ENCODE measurements at places on chromosomes 6 and 20. TPM values are rescaled to one million over a fixed set of nuclear protein-coding genes. Genes with fewer than 3 reads are reported as not detected.

CNR1 gene
- not detected for total RNA-seq

WFDC5 gene
- 0.23 TPM for total RNA-seq

GPX6 gene
- not detected for total RNA-seq

TFAP2C gene
- not detected for total RNA-seq

BPIFB2 gene
- total RNA-seq: not detected

THEMIS gene
- total RNA-seq: 48.3 TPM

FGD2 gene
- 1.7 TPM for total RNA-seq

SLPI gene
- not detected for total RNA-seq

SLA2 gene
- total RNA-seq: 73.4 TPM

OPN5 gene
- total RNA-seq: not detected

- H3K4me3 ChIP-seq: no peak overlapping the region
- no peaks in the 10 kb centered on the region for H3K4me1 ChIP-seq
- no peaks in the 10 kb centered on the region for H3K36me3 ChIP-seq
These were observed 51.1 kb downstream of the MYO6 start for GRCh38 chr6:75800133-75800532.

GRCh38 chr6:6685249-6686040 is 96.9 kb downstream of the LY86 start:
- DNase-seq: no peak
- no peaks in the 10 kb centered on the region for H3K36me3 ChIP-seq
- H3K27ac ChIP-seq: no peak overlapping the region
- H3K4me3 ChIP-seq: no peak overlapping the region

GRCh38 chr6:108684771-108685329 is 124.1 kb downstream of the FOXO3 start:
- DNase-seq: no peak
- H3K36me3 ChIP-seq: peaks cover 10% of the 10 kb centered on the region
- H3K4me1 ChIP-seq: peaks cover 9% of the 10 kb centered on the region
- no peak overlapping the region for H3K27ac ChIP-seq

- H3K4me3 ChIP-seq: no peak overlapping the region
- DNase-seq: no peak
- no peaks in the 10 kb centered on the region for H3K36me3 ChIP-seq
- no peaks in the 10 kb centered on the region for H3K27me3 ChIP-seq
- no peak overlapping the region for H3K27ac ChIP-seq
These were observed 576.6 kb upstream of the FLRT3 start for GRCh38 chr20:14913896-14914620.

- no peaks in the 10 kb centered on the region for H3K4me1 ChIP-seq
- no peak overlapping the region for H3K27ac ChIP-seq
- H3K27me3 ChIP-seq: no peaks in the 10 kb centered on the region
- no peak for DNase-seq
These were observed 189.2 kb upstream of the FERMT1 start for GRCh38 chr20:6311841-6312655.

- H3K36me3 ChIP-seq: no peaks in the 10 kb centered on the region
- no peak overlapping the region for H3K27ac ChIP-seq
- DNase-seq: no peak
These were observed 2.7 kb downstream of the CALHM5 start for GRCh38 chr6:116514111-116514510.

DNA sequence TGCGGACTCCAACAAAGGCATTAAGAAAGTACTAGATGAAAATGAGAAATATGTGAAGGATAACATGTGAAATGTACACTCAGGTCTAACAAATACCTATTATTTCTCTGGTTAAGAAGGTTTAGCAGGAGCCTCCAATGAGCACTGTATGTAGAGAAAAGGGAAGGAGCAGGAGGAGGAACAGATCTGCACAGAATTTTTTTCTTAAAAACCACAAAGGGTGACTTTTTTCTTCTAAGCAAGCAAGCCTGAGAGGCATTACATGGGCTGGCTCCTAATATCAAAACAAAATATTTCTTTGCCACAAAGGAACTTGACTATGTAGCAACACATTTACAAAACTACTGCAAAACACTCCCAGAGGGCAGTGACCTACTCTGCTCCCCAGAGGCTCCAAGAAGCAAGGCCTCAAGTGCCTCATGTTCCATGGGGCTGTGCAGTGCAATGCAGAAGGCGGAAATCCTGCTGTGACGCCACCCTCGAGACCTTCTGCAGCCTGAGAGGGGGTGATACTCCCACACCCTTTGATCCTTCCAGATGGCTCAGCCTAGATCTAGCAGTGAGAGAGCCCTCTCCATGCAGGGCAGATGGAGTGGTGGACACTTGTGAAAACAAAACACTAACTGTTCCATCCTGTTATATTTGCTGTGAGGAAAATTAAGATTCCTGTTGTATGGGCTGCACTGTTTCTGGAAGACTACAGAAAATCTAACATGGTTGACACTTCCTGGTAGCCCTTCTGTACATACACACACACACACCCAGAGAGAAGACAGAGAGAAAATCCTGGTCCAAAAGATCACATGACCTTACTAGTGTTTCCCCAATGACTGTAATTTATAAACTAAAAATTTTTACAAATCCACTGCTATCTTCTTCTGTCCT is 36.0 kb upstream of the SMIM29 start:
- peaks cover 16% of the 10 kb centered on the region for H3K36me3 ChIP-seq
- no peak overlapping the region for H3K4me3 ChIP-seq
- H3K27ac ChIP-seq: no peak overlapping the region
- peaks cover 13% of the 10 kb centered on the region for H3K4me1 ChIP-seq
- DNase-seq: no peak

- H3K4me3 ChIP-seq: no peak overlapping the region
- DNase-seq: peak; percentile 34
- H3K27me3 ChIP-seq: peaks cover 87% of the 10 kb centered on the region
- H3K4me1 ChIP-seq: peaks cover 11% of the 10 kb centered on the region
These were observed 10.5 kb upstream of the SRXN1 start for GRCh38 chr20:663315-664090.

DNA sequence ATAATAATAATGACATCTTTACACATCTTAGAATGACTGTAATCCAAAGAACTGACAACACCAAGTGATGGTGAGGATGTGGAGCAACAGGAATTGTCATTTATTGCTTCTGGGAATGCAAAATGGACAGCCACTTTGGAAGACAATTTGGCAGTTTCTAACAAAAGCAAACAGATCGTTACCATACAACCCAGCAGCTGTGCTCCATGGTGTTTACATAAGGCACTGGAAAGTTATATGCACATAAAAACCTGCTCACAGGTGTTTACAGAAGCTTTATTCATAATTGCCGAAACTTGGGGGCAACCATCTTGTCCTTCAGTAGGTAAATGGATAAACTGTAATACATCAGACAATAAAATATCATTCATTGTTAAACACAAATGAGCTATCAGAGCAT is 18.3 kb upstream of the ASF1A start:
- peaks cover 39% of the 10 kb centered on the region for H3K4me1 ChIP-seq
- H3K27me3 ChIP-seq: no peaks in the 10 kb centered on the region
- no peak for DNase-seq
- H3K36me3 ChIP-seq: peaks cover 47% of the 10 kb centered on the region
- H3K4me3 ChIP-seq: no peak overlapping the region
- H3K27ac ChIP-seq: no peak overlapping the region

DNA sequence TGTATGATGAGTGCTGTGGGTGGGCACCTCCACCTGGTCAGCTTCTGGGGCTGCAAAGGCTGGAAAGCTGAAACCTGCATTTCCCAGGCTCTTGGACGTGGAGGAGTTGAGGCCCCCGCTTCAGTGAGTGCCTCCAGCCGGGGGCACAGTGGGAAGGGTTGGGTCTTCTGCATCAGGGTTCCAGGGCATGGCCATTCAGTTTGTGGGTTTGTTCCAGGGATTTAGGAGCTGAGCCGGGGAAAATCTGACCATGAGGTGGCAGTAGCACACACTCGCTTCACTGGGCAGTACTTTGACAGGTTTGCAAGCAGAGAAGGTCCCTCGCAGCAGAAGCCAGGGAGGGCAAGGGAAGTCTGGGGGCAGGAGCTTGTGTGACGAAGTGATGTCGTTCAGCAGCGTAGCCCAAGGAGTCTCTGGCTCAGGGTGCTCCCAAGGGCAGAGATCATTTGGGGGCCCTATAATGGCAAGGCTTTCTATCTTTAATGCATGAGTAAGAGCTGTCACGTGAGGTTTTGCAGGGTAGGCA is 69.5 kb upstream of the SULF2 start:
- no peaks in the 10 kb centered on the region for H3K4me1 ChIP-seq
- H3K36me3 ChIP-seq: no peaks in the 10 kb centered on the region
- no peak overlapping the region for H3K4me3 ChIP-seq
- H3K27me3 ChIP-seq: peaks cover 6% of the 10 kb centered on the region
- no peak for DNase-seq

- H3K36me3 ChIP-seq: no peaks in the 10 kb centered on the region
- no peak overlapping the region for H3K27ac ChIP-seq
- no peaks in the 10 kb centered on the region for H3K27me3 ChIP-seq
- H3K4me1 ChIP-seq: no peaks in the 10 kb centered on the region
These were observed 133.6 kb downstream of the ALDH8A1 start for GRCh38 chr6:134816300-134816699.

DNA sequence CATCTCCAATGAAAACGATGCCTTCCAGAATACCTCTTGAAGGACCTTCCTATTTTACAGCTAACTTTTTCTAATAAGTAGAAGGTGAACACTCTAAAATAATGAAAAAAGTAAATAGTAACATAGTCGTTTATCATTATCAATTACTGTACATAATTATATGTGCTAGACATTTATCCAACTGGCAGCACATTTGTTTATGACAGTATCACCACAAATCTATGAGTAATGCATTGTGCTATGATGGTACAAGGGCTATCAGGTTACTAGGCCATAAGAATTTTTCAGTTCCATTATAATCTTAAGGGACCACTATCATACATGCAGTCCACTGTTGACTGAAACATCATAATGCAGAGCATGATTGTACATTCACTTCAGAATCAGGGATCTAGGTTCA is 68.4 kb downstream of the ATG5 start:
- no peak overlapping the region for H3K4me3 ChIP-seq
- H3K27ac ChIP-seq: no peak overlapping the region
- H3K36me3 ChIP-seq: peaks cover 13% of the 10 kb centered on the region
- no peaks in the 10 kb centered on the region for H3K27me3 ChIP-seq

DNA sequence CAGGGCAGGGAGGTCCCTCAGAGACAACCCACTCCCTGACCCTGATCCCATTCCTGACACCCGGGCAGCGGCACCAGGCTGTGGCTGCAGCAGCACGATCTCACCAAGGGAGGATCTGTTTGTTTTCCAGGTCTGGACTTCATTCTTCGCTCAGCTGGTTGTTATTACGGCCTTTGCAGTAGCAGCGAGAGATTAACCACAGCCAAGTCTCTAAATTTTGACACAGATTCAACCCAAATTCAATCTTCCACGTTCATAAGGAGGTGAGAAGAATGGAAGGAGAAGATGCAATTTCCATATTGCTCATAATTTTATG is 91.1 kb upstream of the THBS2 start:
- no peak overlapping the region for H3K4me3 ChIP-seq
- no peak overlapping the region for H3K27ac ChIP-seq
- peaks cover 3% of the 10 kb centered on the region for H3K27me3 ChIP-seq
- no peak for DNase-seq

- no peak overlapping the region for H3K27ac ChIP-seq
- H3K4me3 ChIP-seq: no peak overlapping the region
- no peaks in the 10 kb centered on the region for H3K36me3 ChIP-seq
- peaks cover 6% of the 10 kb centered on the region for H3K27me3 ChIP-seq
- peak; percentile 24 for DNase-seq
- H3K4me1 ChIP-seq: peaks cover 11% of the 10 kb centered on the region
These were observed 185.6 kb downstream of the TSHZ2 start for GRCh38 chr20:53157443-53158408.

DNA sequence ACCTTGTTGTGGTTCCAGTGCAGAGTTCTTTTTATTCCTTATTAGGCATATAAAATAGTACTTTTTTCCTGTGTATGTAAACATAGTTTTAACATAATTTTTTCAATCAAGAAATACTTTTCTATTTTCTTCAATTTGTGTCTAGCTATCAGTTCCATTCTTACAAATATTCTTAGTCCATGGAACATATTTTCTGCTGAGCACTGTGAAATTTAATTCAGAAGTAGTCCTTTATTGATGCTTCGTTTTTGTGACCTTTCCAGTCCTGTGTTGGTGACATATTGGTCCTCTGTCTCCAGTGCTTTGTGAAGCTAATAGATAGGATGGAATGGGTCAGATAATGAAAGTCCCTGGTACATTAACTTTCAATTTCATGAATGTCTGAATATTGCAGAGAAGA is 325.1 kb downstream of the SAMD5 start:
- H3K4me1 ChIP-seq: no peaks in the 10 kb centered on the region
- H3K4me3 ChIP-seq: no peak overlapping the region
- DNase-seq: no peak

GRCh38 chr6:169587975-169588374 is 113.9 kb downstream of the WDR27 start:
- no peak overlapping the region for H3K27ac ChIP-seq
- peaks cover 9% of the 10 kb centered on the region for H3K27me3 ChIP-seq
- H3K4me1 ChIP-seq: peaks cover 39% of the 10 kb centered on the region
- H3K36me3 ChIP-seq: peaks cover 17% of the 10 kb centered on the region
- no peak for DNase-seq
- no peak overlapping the region for H3K4me3 ChIP-seq

- peaks cover 12% of the 10 kb centered on the region for H3K36me3 ChIP-seq
- no peaks in the 10 kb centered on the region for H3K27me3 ChIP-seq
- DNase-seq: no peak
- H3K4me3 ChIP-seq: no peak overlapping the region
These were observed 49.8 kb downstream of the MYH7B start for GRCh38 chr20:35005463-35005961.

DNA sequence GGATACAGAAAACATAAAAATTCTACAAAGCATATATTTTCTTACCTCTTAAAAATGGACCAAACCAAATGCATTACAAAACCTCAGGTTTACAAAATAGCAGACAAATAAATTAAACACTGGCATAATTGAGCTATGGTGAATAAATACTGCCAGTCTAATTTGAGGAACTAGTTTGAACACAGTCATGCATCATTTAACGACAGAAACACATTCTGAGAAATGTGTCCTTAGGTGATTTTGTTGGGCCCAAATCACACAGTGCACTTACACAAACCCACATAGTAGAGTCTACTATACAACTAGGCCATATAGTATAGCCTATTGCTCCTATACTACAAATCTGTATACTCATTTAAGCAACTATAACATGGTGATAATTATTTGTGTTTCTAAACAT is 215.6 kb downstream of the FOXC1 start:
- DNase-seq: no peak
- H3K4me3 ChIP-seq: no peak overlapping the region
- H3K4me1 ChIP-seq: no peaks in the 10 kb centered on the region
- no peak overlapping the region for H3K27ac ChIP-seq
- peaks cover 37% of the 10 kb centered on the region for H3K36me3 ChIP-seq

GRCh38 chr20:63765902-63766301 is 26.3 kb downstream of the SLC2A4RG start:
- H3K4me1 ChIP-seq: no peaks in the 10 kb centered on the region
- no peak overlapping the region for H3K4me3 ChIP-seq
- H3K36me3 ChIP-seq: no peaks in the 10 kb centered on the region
- H3K27ac ChIP-seq: no peak overlapping the region
- no peaks in the 10 kb centered on the region for H3K27me3 ChIP-seq

DNA sequence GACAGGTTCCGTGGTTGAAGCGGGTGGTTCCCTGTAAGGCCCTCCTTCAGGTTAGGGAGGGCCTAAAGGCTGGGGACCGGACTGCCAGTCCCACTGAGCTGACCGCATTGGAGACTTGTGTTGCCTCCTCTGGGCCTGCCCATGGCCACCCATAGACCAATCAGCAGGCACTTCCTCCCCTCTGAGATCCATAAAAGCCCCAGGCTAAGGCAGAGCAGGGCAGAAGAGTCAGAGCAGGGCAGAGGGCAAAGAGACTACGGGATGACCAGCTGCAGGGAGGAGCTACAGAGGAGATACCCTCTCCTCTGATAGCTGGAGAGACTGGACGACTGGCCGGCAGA is 537.4 kb downstream of the TENT5A start:
- H3K4me3 ChIP-seq: no peak overlapping the region
- H3K4me1 ChIP-seq: no peaks in the 10 kb centered on the region
- no peak overlapping the region for H3K27ac ChIP-seq
- no peaks in the 10 kb centered on the region for H3K27me3 ChIP-seq
- H3K36me3 ChIP-seq: no peaks in the 10 kb centered on the region

Data from activated naive CD8-positive, alpha-beta T cell treated with anti-CD3 and anti-CD28 coated beads for 36 hours (primary cell).